ENCODE measurements at places on chromosomes 12 and 14.

DNA sequence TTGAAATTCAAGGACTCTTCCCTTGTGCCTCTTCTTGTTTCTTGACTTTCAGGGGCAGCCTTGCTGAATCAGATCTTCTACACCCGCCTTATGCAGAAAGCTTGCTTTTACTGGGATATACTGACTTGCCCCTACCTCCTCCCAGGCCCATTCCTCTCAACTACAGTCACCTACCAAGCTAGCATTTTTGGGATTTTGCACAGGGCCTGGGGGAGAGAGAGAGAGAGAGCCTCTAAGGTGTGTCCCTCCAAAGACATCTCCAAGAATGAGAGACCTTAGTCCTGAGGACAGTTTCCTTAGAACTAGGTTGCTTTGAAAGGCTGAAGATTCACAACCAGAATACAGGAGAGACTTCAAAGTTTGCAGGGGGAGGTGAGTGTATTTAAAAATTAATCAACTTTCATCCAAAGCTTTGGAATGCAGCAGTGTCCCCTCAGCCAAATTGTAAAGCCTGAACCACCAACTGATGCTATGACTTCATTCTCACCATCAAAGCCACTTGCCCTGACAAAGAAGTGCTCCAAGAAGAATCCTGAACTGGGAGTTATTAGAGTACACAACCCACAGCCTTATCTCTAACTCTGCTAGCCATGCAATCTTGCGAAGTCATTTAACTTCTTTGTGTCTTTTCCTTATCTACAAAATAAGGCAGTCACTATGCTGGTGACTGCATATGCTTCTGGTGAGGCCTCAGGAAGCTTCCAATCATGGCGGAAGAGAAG lies 96.1 kb upstream of the EGLN3 start:
- DNase-seq = no peak

DNA sequence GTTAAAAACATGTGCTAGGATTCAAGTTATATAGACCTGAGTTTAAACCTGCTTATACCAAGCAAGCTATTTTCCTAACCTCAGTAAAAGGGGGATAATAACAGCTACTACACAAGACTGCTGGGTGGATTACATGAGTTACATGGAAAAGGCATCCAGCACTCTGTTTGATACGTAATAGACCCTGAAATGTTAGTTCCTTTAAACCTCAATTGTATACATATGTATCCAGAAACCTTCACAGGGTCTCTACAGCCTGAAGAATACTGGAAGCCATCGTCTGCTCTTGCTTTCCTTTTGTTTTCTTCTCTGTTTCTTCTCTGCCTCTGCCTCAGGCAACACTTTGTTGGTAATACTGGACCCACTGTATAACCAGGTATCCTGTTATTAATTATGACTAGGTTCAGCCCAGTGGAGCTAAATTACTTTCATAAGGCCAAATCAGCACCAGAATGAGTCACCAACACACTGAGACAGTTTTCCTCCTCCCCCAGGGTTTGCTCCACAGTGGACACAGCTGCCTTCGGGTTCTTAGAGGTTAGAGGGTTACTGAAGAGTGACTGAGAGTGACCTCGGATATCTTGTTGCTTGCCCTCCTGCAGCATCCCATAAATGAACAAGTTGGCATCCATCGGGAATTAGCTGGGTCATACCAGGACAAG lies 127.1 kb downstream of the CAPZA3 start:
- DNase-seq = no peak

GRCh38 chr14:59482541-59483331 lies 1.5 kb downstream of the L3HYPDH start:
- no peak for DNase-seq

GRCh38 chr14:47120645-47121044 lies 469.1 kb upstream of the RPL10L start:
- no peak for DNase-seq

GRCh38 chr12:50618864-50619609 lies 114.3 kb downstream of the DIP2B start:
- no peak for DNase-seq

DNA sequence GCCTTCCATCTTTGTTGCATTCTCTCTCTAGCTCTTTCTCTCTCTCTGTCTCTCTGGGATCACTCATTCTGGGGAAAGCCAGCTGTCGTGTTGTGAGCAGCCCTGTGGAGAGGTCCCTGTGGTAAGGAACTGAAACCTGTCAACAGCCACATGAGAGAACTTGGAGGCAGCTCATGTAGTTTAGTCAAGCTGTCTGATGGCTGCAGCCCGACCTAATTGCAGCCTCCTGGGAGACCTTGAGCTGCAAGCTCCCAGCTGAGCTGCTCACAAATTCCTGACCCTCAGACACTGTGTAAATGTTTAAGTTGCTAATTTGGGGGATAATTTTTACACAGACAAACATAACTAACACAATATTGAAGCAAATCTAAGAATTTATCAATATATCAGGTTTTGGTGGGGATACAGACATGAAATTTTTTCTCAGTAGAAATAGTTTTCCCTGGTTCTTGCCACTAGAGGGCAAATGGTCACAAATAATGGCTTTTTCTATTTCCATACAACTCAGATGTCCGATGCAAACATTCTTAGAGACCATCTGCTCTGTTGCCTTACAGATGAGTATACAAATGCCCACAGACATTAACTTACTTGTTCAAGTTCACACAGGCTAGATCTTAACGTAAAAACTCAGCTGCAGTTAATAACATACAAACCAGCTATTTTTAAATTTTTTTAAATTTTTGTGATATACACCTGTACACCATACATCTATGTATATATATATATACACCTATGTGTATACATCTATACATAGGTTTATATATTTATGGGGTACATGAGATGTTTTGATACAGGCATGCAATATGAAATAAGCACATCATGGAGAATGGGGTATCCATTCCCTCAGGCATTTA lies 15.5 kb upstream of the KRR1 start:
- no peak for DNase-seq

- no peak for DNase-seq
These were observed 450.3 kb upstream of the TBX3 start for GRCh38 chr12:115134298-115134697.

- DNase-seq = no peak
These were observed 39.1 kb upstream of the PNMA1 start for GRCh38 chr14:73753124-73753886.

GRCh38 chr14:69045857-69046475 lies 66.9 kb upstream of the ACTN1 start:
- no peak for DNase-seq

- DNase-seq = no peak
These were observed 174.8 kb downstream of the APAF1 start for GRCh38 chr12:98819821-98820404.

- no peak for DNase-seq
These were observed 77.1 kb upstream of the NUDT4 start for GRCh38 chr12:93300611-93301021.

GRCh38 chr12:122880155-122880667 lies 15.7 kb downstream of the VPS37B start:
- DNase-seq = no peak

GRCh38 chr14:100564512-100564911 lies 22.7 kb downstream of the BEGAIN start:
- no peak for DNase-seq

GRCh38 chr12:28486521-28486920 lies 296.3 kb downstream of the CCDC91 start:
- no peak for DNase-seq

- DNase-seq = no peak
These were observed 97.9 kb upstream of the USP44 start for GRCh38 chr12:95648990-95649791.

DNA sequence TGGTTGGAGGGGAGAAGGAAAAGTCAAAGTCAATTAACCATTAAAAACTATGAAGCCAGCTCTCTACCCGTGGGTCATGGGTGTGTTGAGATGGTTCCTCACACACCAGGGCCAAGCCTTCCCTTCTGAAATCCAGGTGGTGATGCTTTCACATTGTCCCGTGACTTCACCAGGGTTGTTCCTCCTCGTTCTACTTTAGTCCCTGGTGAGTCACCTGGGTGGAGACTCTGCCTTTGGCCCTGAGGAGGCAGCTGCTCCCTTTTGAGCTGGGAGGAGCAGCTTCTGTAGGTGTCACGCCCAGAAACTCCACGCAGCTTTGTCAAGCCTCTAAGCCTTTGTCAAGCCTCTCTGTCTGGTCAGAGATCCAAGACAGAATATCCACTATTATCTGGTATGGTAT lies 348.3 kb downstream of the BMP4 start:
- DNase-seq = no peak

GRCh38 chr14:68791078-68791901 lies 1.6 kb downstream of the ZFP36L1 start:
- no peak for DNase-seq

GRCh38 chr12:47192051-47192450 lies 112.3 kb upstream of the AMIGO2 start:
- no peak for DNase-seq

DNA sequence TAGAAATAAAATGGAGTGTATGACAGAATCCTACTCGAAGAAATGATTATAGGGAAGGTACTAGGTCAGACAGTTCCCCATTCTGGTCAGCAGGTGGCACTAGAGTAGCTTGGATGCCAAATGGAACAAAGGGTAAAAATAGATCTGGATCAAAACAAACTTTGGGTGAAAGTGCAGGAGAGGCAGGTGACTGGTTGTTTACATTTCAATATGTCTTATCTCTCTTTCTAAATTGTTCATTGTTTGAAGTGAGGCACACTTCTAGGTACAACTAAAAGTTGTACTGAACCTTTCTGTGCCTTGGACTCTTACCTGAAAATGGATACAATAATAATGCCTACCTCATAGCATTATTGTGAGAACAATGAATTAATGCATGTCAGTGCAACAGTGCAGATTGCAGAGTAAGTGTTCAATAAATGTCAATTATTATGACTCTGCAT lies 62.0 kb upstream of the OSBPL8 start:
- DNase-seq = peak; percentile 34

GRCh38 chr12:24460099-24460498 lies 488.8 kb downstream of the BCAT1 start:
- no peak for DNase-seq

GRCh38 chr12:530821-531220 lies 71.1 kb downstream of the B4GALNT3 start:
- DNase-seq = no peak

DNA sequence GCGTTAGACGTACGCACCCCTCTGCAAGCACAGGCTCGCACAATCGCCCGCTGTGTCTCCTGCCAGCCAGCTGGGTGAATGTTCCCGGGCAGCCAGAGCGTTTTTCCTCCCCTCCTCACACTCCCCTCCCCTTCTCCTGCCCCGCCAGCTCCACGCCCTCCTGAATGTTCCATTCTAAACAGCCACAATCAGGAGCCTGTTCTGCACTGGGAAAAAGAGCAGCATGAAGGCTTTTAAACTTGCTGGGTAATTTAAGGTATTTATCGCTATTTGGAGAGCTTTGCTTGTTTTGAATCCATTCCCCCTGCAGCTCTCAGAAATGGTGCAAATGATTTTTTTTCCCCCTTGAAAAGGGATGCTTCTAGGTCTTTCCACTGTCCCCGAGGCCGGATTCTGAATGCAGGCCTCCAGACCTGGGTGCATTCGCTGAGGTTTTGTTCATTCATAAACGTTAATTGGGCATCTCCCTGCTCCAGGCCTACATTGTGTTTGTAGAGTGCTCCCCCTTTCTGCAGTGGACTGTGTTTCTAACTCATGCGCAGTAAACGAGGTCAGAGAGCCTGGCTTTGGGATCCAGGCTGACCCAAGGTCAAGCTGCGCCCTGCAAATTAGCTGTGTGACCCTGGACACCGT lies 212.5 kb downstream of the CHST11 start:
- no peak for DNase-seq

- DNase-seq = no peak
These were observed 57.6 kb upstream of the BEGAIN start for GRCh38 chr14:100644784-100645183.

DNA sequence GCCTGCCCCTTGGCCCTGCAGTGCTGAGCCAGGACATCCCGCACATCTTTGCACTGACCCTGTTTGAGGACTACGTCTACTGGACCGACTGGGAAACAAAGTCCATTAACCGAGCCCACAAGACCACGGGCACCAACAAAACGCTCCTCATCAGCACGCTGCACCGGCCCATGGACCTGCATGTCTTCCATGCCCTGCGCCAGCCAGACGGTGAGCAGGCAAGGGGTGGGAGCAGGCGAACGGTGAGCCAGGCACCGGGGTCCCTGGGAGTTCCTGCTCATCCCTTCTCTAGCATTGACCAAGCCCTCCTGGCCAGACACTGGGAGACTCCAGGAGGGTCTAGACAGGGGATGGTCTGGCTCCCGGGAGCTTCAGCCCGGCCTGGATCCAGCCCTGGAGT lies 17.4 kb upstream of the NXPH4 start:
- DNase-seq = no peak

DNA sequence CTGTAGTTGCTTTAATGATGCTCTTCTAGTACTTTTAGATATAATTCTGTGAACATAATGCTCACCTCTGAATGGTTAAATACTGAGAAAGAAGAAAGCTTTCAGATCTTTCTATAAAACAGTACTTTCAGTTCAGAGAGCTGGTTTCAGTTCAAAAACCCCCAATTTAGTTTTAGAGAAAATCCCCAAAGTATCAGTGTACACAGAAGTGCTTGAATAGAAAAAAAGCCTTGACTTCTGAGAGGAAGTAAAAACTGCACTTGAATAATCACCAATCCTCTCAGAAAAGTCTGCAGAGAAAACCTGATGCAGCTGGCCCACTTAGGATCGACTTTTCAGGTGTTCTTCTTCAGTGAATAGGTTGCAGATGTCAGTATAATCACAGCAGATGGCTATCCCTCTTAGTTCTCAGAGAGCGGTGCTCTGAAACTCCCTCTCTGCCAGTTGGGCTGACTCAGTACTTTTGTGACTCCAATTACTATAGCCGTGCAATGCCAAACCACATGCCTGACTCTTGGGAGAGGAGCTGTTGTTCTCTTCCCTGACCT lies 616.3 kb downstream of the LRFN5 start:
- DNase-seq = no peak

- DNase-seq = no peak
These were observed 18.6 kb downstream of the PPTC7 start for GRCh38 chr12:110564471-110564991.

- no peak for DNase-seq
These were observed 63.3 kb downstream of the RIC8B start for GRCh38 chr12:106837782-106838181.

DNA sequence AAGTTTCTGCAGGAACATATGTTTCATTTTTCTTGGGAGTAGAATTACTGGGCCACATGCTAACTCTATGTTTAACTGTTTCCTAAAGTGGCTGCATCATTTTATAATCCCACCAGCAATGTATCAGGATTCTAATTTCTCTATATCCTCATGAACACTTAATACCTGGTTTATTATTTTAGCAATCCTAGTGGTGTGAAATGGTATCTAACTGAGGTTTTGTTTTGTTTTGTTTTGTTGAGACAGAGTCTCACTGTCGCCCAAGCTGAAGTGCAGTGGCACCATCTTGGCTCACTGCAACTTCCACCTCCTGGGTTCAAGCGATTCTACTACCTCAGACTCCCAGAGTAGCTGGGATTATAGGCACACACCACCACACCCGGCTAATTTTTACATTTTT lies 6.5 kb downstream of the SPTLC2 start:
- no peak for DNase-seq

GRCh38 chr12:115225845-115226244 lies 541.9 kb upstream of the TBX3 start:
- no peak for DNase-seq
